H7 (cell line): ENCODE measurements at places on chromosomes 12 and 14. TPM values are rescaled to one million over a fixed set of nuclear protein-coding genes. Genes with fewer than 3 reads are reported as not detected.

The SPIC gene
- not detected in 2 replicates for total RNA-seq

- DNase-seq: no peak
Measured at GRCh38 chr12:79454338-79454843, 236.4 kb downstream of the PAWR start.

The ARHGEF25 gene
- 8.7 and 19.8 TPM in 2 replicates for total RNA-seq

GRCh38 chr12:122499991-122500684, 594 bp downstream of the ZCCHC8 start:
- DNase-seq: peak; percentile 72
